NCI-H187 (cell line): ENCODE measurements at places on chromosomes 11 and 22.

GRCh38 chr11:95776859-95777258, 12.7 kb downstream of the FAM76B start:
- DNase-seq, result no peak

GRCh38 chr11:19245351-19245750, 4.6 kb upstream of the E2F8 start:
- DNase-seq, result no peak

- no peak for DNase-seq
Measured at GRCh38 chr11:57374966-57375365, 6.0 kb downstream of the PRG3 start.

GRCh38 chr11:32219320-32219719, 128.4 kb downstream of the RCN1 start:
- no peak for DNase-seq

DNA sequence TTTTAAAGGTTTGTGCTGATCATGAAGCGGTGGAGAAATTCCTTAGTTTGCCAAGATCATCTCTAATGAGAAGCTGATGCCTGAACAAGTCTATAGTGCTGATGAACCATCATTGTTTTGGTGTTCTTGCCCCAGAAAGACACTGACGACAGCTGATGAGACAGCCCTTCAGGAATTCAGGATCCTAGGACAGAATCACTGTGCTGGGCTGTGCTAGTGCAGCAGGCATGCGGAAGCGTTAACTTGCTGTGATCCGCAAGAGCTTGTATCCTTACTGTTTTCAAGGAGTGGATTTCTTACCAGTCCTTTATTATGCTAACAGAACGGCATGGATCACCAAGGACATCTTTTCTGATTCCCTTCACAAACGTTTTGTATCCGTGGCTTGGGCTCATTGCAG, 104.1 kb downstream of the TBC1D22A start:
- DNase-seq, result no peak

DNA sequence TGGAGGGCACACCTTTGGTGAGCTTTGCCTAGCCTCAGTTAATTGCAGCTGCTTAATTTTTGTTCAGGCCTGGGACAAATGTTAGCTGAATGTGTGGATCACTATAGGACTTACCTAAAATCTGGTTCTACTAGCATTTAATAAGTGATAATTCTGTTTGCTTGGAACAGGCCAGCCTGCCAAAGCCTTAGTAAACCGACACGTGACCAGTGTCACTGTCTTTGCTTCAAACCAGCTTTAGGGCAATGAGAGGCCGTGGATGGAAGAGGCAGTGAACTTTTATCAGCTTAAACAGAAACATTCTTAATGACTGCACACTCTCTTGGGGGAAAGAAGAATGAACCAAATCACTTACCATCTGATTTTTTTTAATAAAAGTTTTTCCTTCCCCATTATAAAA, 10.8 kb downstream of the PARVA start:
- DNase-seq, result no peak

DNA sequence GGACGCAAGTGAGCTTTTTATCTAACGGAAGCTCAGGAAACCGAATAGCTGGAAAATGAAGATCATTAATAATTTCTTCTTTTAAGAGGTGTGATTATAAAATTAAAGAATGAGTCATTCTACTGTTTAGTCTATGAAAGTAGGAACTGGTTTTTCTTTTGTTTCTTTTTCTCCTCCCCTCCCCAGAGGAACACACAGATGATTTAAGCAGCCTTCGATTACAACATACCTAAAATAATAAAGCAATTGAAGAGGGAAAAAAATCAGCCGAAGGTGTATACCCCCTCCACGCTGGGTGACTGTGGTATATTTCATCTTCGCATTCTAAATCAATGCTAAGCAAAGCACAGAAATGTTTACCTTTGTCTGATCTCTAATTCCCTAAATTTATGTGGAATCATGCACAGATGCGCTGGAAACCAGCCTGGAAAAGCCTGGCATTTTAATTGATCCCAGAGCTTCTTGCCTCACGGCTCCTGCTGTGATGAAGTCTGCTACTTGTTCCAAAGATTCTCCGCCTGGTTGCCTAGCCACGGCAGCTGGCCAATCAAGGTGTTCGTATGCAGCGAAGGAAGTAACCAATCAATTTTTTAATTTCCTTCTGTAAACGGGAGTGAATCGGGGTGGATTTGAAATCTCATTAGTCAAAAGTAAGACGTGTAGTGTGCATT, 133.9 kb downstream of the FANCF start:
- DNase-seq, result no peak
